ENCODE measurements at places on chromosomes 13 and 19.

- DNase-seq = no peak
Measured at GRCh38 chr13:90891329-90891728, 456.2 kb upstream of the MIR17HG start.

- no peak for DNase-seq
Measured at GRCh38 chr13:79287939-79288795, 117.9 kb downstream of the RBM26 start.

GRCh38 chr19:42360787-42361544 is 29.1 kb downstream of the CNFN start:
- no peak for DNase-seq

- DNase-seq = no peak
Measured at GRCh38 chr13:54424344-54424743, 1395.7 kb downstream of the OLFM4 start.

- no peak for DNase-seq
Measured at GRCh38 chr13:80307401-80307987, 33.4 kb downstream of the SPRY2 start.

DNA sequence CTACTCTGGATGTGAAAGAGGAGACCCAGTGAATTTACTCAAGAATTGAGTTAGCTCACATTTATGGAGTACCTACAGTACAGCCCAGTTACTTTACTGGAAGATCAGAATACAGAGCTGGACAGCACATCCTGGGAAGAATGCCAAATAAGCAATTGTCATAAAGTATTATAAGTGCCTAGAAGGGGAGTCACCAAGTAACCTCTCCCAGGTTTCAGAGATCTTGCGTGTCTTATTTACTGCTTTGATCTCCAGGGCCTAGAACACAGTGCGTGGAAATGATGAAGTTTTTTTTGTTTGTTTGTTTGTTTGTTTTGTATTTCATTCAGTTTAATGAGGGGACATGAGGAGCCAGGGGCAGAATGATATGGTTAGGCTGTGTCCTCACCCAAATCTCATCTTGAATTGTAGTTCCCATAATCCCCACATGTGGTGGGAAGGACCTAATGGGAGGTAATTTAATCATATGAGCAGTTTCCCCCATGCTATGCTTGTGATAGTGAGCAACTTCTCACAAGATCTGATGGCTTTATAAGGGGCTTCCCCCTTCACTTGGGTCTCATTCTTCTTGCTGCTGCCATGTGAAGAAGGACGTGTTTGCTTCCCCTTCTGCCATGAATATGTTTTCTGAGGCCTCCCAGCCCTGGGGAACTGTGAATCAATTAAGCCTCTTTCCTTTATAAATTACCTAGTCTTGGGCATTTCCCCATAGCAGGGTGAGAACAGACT is 5.2 kb downstream of the GARRE1 start:
- no peak for DNase-seq

DNA sequence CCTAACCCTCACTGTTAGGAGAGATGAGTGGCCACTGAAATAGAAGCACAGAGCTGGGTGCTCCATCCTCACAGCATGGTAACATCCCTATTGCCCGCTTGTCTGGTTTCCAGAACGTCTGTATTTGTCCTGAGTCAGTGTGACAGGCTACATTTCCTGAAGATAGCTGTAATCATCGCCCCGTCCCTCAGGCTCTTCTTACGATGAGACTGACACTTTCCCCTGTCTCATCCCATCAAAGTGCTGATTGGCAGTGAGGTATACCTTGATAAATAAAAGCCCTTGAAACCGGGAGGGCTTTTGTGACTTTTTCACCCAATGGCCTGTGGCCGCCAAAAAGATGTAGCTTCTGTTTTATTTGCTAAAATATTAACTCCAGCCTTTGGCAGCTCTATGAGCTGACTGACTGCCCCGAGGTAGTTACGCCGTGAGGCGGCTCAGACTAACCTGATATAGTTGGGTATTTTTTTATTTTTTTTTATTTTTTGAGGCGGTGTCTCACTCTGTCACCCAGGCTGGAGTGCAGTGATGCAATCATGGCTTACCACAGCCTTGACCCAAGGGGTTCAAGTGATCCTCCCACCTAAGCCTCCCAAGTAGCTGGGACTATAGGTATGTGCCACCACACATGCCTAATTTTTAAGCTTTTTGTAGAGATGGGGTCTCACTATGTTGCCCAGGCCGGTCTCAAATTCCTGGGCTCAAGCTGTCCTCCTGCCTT is 5.7 kb upstream of the LRRC4B start:
- DNase-seq = no peak

DNA sequence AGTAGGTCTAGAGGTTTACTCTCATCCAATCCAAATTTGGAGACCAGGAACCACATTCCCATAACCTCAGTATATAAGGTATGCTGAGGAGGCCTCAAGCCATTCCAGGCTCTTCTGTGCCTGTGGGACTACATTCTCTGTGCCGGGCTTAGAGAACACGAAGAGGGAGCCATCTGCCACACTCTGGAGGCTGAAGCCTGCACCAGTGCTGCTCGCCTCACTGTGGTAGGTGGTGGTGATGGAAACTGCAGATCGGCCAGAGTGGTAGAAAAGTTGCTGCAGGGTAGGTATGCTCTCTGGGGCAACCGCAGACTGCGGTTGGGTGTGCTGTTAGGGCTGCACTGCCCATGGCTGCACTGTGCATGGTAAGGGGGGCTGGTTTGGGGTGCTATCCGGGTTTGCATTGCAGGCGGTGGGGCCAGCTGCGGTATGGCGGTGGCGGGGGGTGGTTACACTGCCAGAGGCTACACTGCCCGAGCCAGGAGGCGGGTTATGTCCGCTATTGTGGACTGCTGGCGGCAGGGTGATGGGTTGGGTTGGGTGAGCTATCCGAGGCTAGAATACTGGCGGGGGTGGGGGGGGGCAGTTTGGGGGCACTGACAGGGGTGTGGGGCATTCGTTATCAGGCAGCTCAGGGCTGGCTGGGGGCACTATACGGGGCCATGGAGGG is 145.0 kb downstream of the TNFRSF19 start:
- DNase-seq = no peak

GRCh38 chr19:5057860-5058259 is 88.9 kb downstream of the KDM4B start:
- DNase-seq = no peak

DNA sequence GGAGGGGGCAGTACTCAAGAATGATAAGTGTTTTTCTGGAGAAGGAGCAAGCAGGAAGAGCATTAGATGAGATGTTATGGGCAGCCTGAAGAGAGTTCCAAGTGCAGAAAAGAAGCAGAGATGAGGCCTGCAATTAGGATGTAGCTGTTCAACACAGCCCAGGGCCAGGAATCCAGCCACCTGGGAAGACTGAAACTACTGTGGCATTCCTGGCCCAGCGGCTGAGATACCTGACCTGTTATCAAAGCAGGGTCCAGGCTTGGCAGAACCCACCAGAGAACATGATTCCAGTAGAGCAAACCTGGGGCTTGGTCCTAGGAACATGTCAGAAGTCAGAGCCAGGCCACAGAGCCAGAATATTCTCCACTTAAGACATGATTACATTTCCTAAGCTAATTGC is 73.3 kb upstream of the LRCH1 start:
- DNase-seq = no peak

GRCh38 chr13:108987517-108987916 is 358.1 kb downstream of the MYO16 start:
- DNase-seq = no peak

GRCh38 chr19:11401808-11402543 is 17.1 kb downstream of the RGL3 start:
- DNase-seq = no peak

- DNase-seq = no peak
Measured at GRCh38 chr13:48979892-48980291, 4.2 kb downstream of the FNDC3A start.

DNA sequence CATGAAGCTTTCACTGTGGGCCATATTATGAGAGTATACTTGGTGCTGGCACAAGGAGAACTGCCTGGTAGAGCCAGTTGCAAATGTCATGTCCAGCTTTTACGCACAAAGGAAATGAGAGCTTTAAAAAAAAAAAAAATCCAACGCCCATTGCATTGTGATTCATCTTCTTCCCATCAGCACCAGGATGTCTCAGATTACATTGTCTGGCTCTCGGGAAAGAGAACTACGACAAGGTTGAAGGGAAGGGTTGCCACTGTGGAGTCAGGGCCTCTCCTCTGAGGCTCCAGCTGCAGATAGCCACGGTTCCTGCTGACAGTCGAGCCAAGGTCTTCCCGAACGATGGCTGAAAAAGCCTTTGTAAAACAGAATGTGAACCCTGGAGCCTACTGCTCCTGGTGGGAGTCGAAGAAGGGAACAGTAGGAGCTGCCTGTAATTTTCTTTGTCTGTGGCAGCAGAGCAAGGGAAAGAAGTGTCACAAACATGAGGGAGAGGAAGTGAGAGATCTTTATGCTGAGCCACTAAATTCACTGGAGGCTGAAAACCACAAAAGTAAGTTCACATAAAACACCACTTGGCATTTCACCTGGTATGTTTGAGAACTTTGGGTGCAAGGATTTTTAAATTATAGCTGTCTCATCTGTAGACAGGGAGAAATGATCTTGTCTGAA is 704.7 kb downstream of the DIAPH3 start:
- no peak for DNase-seq
